ENCODE measurements at places on chromosomes 3 and 15. TPM values are rescaled to one million over a fixed set of nuclear protein-coding genes. Genes with fewer than 3 reads are reported as not detected.

SNTN gene
- not detected for total RNA-seq

GREM1 gene
- total RNA-seq = 213 TPM

GALNT15 gene
- 16.0 TPM for total RNA-seq

UBAP1L gene
- 0.95 TPM for total RNA-seq

ISL2 gene
- total RNA-seq = 6.7 TPM

INSYN1 gene
- 2.5 TPM for total RNA-seq

SATB1 gene
- 15.2 TPM for total RNA-seq

NPAP1 gene
- under 0.01 TPM for total RNA-seq

SAMMSON gene
- total RNA-seq = not detected

SNX4 gene
- 23.8 TPM for total RNA-seq

DOCK3 gene
- total RNA-seq = 0.16 TPM

TTLL13 gene
- 0.16 TPM for total RNA-seq

LDHAL6B gene
- total RNA-seq = not detected

ZDHHC19 gene
- not detected for total RNA-seq

ACP3 gene
- 1.4 TPM for total RNA-seq

GTF2E1 gene
- total RNA-seq = 13.1 TPM

THBS1 gene
- total RNA-seq = 791 TPM

HTR3E gene
- not detected for total RNA-seq

ALDH1A2 gene
- total RNA-seq = 1.6 TPM

THRB gene
- total RNA-seq = 0.09 TPM

GOLGA8T gene
- 0.17 TPM for total RNA-seq

RTP1 gene
- total RNA-seq = not detected

DYNC1LI1 gene
- 30.4 TPM for total RNA-seq

NUP210 gene
- total RNA-seq = not detected

POPDC2 gene
- total RNA-seq = 0.26 TPM

VILL gene
- total RNA-seq = 8.7 TPM

BOC gene
- total RNA-seq = 3.5 TPM

CHST2 gene
- total RNA-seq = 5.5 TPM

TMEM158 gene
- total RNA-seq = 19.7 TPM

GOLGA6D gene
- total RNA-seq = under 0.01 TPM

EFHB gene
- total RNA-seq = not detected

DPPA2 gene
- not detected for total RNA-seq

LRRC2 gene
- under 0.01 TPM for total RNA-seq

ELP6 gene
- 41.1 TPM for total RNA-seq

LIPC gene
- total RNA-seq = 4.0 TPM

CLDN1 gene
- total RNA-seq = 0.17 TPM

GNB4 gene
- 42.7 TPM for total RNA-seq

NLGN1 gene
- 2.9 TPM for total RNA-seq
